ENCODE measurements at places on chromosomes 5 and 9. TPM values are rescaled to one million over a fixed set of nuclear protein-coding genes. Genes with fewer than 3 reads are reported as not detected.

The TYRP1 gene
- total RNA-seq: 0.94 TPM

The ANKRD31 gene
- total RNA-seq: 0.04 TPM

DNA sequence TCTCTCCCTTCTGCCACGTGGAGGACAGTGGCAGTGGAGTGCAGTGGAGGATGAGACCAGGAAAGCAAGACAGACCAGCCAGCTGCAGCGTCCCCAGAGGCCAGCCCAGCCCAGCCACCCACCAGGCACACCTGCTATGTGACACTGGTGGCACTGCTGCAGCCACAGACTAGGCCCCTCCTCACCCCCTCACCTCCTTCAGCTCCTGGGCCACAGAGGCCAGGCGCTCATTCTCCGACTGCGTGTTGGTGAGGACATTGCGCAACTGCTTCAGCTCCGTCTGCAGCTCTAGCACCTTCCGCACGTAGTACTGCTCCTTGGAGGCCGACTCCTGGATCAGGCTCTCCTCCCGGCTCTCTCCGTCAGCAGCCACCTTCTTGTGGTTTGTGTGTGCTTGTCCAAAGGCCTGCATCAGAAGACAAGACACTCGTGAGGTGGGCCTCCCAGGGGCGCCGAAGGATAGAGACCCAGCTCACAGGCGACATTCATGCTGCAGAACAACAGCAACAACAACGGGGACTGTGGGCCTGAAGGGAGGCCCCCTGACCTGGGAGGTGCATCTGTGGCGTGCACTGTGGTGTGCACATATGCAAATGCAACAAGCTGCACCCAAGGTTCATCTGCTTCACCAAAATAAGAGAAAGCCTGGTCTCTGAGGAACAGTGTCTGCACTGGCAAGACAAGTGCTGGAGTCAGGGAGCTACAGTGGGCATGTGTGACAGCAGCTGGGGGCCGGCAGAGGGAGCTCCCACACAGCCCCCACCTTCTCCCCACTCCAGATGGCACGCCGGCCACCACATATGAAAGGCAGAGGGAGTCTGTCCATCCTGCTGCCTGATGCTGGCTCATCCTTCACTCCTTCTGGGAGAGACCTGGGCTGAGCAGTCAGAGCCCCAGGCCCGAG lies 35.5 kb downstream of the BICD2 start:
- no peak for DNase-seq

GRCh38 chr5:147290261-147290660 lies 55.4 kb downstream of the STK32A start:
- DNase-seq: no peak

DNA sequence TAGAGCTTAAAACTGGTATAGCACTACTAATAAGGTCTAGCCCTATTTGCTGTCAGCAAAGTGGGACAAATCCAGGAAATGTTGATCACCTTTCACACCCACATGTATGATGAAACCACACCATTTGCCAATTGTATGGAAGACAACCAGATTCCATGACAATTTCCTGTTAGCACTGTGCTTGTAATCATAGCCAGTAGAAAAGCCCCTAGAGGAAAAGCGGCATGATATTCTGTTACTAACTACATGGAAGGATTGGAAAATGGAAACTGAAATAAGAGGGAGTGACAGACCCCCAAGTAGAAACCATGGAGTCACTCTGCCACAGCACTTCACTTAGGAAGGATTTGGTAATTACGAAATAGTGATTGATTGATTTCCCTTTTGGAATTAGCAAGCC lies 923 bp downstream of the SPATA6L start:
- DNase-seq: peak; percentile 86

The TEX10 gene
- 46.7 TPM for total RNA-seq

DNA sequence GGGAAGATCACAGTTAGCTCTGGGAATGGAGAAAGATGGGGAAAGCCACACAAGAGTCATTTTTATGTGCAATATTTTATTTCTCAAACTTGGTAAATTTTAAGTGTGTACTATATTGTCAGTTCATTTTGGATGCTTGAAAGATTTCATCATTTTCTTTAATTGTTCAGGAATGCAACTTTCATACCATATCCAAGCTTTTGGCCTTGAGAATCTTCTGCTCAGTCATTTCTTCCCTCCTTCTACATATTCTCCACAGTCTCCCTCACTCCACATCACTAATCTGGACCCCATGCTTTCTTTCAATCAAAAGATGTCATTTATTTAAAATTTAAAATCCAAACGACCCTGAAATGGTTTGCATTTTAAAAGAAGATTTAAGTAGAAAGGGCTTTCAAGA lies 135.4 kb downstream of the FAM114A2 start:
- DNase-seq: no peak

GRCh38 chr9:111320631-111321030 lies 9.4 kb downstream of the OR2K2 start:
- no peak for DNase-seq

The ZDHHC11B gene
- 1.3 TPM for total RNA-seq

DNA sequence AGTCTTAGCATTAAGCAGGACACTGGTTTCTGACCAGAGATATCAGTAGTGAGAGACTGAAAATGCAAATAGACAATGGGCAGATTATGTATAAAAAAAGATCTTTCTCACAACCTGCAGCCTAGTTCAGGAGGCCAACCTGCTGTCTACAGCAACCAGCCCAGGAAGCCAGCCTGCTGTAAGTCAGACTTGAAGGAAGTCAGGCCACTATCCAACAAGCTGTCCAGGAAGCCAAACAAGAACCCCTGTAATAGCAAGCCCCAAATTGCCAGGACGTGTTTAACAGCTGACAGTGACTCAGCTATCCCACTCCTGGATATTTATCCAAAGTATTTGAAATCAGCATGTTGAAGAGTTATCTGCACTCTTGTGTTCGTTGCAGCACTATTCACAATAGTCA lies 121.8 kb upstream of the SPIN1 start:
- no peak for DNase-seq

The MYMK gene
- total RNA-seq: not detected
